NT2/D1 (cell line): ENCODE measurements at places on chromosomes 2 and 18.

GRCh38 chr2:137846993-137847392, 117.3 kb upstream of the HNMT start:
- no peak for DNase-seq

GRCh38 chr18:44119607-44120006, 561.1 kb upstream of the SETBP1 start:
- no peak for DNase-seq

DNA sequence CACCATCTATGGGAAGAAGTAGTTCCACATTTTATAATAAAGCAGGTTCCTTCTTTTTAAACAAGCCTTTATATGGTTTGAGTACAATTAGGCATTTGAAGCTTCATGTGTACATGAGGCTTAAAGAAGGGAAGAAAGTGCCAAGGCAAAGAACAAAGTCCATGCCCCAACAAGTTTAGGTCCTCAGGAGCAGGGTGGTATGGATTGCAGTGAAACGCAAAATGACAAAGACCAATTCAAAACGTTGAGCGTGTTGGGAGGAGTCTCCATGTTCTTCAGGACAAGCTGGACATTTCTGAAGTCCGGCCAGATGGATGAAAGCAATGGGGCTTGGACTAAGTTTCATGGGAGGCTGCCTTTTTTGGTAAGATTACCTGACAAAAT, 78.8 kb upstream of the FZD5 start:
- DNase-seq, result no peak

DNA sequence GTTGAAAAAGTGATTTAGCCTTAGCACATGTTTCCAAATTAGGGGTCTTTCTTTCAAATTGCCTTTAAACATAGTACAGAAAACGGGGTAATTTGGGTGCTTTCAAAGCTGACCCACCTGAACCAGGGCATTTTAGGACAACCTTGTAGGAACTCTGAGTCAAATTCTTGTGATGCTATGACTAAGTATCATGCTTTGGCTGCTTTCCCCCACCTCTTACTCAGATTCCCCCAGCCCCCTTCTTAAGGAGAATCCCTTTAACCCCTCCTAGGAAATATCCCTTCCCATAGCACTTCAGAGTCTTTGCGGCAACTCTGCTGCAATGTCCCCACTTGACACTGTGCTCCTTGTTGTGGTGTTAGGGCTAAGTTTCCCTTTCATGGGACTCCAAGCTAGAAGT, 18.6 kb upstream of the KLF7 start:
- no peak for DNase-seq

GRCh38 chr2:226862623-226863022, 26.8 kb downstream of the RHBDD1 start:
- DNase-seq, result no peak

- DNase-seq, result no peak
These were observed 607.5 kb downstream of the PLCL1 start for GRCh38 chr2:198411936-198412335.

- no peak for DNase-seq
These were observed 235.1 kb downstream of the CDCA7 start for GRCh38 chr2:173589604-173590275.

- DNase-seq, result no peak
These were observed 270.4 kb downstream of the ARHGAP15 start for GRCh38 chr2:143399631-143400069.

DNA sequence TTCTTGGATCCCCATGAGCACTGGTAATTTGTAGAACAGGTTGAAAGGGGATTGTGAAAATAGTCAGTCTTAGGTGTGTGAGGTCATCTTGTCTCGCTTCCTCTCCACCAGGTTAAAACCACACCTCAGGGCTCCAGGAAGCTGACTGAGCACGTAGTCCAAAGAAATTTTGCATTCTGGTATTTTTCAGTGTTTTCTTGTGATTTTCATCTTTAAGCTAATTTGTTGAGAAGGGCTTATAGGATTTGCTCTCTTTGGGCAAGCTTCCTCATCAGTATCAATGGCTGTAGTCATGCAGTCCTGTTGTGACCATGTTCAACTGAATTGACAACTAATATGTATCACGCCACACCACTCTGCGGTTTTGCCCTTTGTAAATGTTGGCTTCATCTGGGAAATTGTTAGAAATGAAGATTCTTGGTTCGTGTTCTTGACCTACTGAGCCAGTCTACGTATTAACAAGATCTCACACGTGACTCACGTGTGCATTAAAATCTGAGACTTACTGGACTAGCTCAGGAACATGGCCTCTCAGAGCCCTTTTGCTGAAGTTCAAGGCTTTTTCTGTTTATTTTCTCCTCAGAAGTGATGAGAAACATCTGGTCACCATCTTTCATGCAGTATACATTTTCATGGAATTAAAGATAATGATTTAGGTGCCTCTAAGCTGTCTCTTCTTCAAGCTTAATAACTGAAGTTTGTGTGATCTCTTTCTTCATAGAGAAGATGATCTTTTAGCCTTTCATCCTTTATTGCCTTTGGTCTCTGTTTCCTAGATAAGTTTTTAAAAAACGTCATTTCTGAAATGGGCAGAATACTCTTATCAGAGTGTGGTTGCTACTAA, 32.8 kb downstream of the FMNL2 start:
- DNase-seq, result no peak

- DNase-seq, result no peak
These were observed 9.1 kb downstream of the THNSL2 start for GRCh38 chr2:88179228-88179679.

DNA sequence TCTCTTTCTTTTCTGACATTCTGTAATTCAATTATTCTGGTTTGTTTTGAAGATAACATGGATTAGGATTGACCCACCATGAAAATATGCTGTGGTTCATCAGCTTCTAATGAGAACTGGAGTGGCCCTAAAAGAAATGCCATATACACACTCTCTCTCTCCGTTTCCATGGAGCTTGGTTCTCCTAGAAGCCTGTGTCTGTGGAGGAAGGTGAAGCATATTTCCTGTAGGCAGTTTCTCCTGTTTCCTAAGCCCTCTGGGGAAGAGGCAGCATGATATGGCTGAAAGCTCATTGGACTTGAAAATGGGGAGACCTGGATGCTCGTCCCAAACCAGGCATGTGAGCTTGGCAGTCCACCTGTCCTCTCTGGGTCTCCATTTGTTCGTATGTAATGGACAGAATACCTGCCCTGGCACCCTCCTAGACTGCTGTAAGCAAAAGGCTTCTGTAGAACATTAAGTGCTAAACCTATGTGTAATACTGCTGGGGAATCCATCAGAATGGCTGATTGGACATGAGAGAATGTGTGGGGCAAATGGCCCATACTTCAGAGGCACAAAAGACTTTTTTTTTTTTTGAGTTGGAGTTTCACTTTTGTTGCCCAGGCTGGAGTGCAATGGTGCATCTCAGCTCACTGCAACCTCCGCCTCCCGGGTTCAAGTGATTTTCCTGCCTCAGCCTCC, 75.3 kb upstream of the PPP1CB start:
- no peak for DNase-seq

GRCh38 chr2:230077851-230078547, 9.3 kb upstream of the SLC16A14 start:
- no peak for DNase-seq

DNA sequence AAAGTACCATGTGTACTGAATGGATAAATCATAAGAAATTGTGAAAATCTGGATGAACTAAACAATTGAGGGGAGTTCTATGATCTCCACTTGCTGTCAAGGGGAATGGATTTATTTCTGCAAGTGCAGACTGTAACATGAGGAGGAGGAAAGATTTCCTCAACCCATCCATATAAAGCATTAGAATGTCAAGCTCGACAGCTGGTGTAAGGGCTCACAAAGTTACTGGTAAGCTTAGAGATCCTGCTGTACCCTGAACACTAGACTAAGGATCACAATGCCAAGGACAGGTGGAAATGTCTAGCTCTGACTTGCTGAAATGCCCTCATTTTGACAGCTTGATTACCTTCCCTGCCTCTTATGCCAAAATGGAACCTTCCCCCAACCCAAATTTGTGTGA, 125.3 kb downstream of the TCF4 start:
- no peak for DNase-seq

- no peak for DNase-seq
These were observed 39.0 kb downstream of the EEF1B2 start for GRCh38 chr2:206198677-206199076.

DNA sequence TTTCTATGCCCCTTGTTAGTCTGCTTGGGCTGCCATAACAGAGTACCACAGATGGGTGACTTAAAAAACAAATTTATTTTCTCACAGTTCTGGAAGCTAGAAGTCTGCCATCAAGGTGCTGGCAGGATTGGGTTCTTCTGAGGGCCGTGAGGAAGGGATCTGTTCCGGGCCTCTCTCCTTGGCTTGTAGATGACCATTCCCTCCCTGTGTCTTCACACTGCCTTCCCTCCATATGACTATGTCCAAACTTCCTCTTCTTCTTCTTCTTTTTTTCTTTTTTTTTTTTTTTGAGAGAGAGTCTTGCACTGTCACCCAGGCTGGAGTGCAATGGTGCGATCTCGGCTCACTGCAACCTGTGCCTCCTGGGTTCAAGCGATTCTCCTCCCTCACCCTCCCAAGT, 13.1 kb upstream of the CCNYL1 start:
- DNase-seq, result no peak

DNA sequence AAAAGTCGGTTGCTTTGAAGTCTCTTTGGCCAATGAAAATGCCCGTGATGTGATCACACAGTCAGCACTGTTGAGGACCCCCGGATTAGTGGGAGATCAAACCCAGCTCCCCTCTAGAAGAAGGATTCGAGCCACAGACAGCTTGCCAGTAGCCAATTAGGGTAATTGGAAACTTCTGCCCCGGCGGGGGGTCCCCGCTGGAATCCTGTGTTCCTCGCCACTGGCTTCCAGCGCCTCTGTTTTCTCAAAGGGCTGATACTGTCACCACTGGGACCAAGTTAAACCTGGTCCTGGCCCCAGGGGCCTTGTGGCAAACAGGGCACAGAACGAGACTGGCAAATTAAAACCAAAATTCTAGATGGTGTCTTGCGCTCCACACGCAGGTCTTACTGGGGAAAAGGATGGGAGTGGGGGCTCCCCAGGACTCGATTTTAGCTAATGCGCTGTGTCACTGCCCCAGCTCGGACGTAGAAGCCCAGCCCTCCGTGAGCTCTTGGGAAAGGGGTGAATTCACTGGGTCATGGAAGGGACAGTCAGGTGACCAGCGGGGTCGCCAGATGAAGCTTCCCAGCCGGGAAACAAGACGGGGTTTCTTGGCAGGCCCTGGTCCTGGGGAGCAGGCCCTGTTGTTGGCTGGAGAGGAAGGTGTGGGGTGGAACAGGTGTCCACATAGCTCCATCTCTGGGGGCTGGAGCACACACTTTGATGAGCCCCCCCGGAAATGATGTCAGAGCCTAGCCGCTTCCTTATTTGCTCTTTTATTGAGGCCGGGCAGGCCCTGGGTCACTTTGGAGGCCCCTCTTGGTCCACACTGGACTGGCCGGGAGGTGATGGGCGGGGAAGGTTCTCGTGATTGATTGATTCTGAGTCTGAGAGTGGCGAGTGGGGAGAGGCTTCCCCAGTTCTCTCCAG, 90.2 kb downstream of the SMAD7 start:
- no peak for DNase-seq

DNA sequence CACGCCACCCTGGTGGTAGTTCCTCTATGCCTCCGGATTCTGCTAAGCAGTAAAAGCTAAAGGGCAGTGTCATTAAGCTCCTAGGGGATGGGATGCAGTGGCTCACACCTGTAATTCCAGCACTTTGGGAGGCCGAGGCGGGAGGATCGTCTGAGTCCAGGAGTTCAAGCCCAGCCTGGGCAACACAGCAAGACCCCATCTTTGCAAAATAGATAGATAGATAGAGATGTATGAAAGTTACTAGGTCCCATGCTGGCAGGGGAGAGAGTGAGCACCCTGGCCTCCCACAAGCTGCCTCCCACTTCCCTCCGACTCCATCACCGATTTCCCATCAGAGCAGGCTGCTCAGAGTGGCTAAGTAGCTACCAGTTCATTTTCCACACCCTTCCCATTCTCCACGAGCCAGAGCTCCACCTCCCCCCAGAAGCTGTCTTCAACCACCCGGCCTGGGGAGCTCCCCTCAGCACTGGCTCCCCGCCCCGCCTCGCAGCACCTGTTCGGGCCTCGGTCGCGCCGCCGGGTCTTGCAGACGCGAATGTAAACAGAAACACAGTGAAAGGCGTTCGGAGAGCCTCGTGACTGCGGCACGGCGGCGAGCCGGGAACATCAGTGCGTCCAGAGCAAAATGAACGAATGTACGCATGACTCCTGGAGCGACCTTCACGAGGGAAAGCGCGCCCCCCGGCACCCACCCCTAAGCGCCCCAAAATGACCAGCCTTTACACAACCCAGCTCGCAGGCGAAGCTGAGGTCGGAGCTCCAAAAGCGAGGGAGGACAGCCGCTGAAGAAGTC, 598 bp upstream of the CEP68 start:
- DNase-seq, result no peak

GRCh38 chr2:139217641-139218040, 437.5 kb upstream of the NXPH2 start:
- DNase-seq, result no peak

GRCh38 chr2:102832789-102833188, 71.0 kb downstream of the TMEM182 start:
- DNase-seq, result no peak
